K562 (cell line): ENCODE measurements at places on chromosomes 7 and 10.

DNA sequence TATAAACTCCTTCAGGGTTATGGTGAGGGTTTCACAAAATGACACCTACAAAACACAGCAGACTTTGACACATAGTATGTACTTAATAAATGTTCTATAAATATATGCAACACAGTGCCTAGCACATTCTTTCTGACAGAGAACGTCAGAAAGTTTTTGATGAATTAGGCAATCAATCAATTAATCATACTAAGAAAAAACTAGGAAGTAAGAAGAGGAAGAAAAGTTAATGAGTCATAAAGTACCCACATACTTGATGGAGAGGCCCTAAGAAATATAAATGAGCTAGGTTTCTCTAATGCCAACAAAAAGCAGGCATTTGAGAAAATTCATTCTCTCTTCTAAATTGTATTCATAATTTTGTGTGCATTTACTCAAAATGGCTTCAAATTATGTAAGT is 192.7 kb upstream of the VWC2 start:
- DNase-seq, result no peak

- DNase-seq, result no peak
These were observed 136.6 kb downstream of the ARID5B start for GRCh38 chr10:62037890-62038608.

GRCh38 chr10:95660283-95660682 is 3.8 kb upstream of the ALDH18A1 start:
- DNase-seq, result no peak

- DNase-seq, result no peak
These were observed 458.5 kb downstream of the KCNMA1 start for GRCh38 chr10:77179015-77179695.

DNA sequence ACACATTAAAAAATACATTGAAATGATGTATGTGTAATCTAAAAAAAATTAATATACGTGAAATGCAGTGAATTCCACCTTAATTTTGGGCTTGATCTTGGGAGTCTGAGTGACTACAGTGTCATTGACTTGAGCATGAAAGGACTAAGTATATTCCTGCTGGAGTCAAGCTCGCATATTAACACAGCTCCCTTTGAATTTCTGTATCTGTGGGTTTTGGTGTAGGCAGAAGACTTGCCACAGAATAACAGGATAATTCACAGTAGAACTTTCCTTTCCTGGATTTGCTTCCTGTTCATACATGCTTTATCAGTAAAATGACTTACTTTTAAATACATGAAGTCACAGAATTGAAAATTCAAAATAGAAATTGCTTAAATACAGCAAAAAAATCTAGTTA is 55.3 kb downstream of the PPP1R9A start:
- no peak for DNase-seq

DNA sequence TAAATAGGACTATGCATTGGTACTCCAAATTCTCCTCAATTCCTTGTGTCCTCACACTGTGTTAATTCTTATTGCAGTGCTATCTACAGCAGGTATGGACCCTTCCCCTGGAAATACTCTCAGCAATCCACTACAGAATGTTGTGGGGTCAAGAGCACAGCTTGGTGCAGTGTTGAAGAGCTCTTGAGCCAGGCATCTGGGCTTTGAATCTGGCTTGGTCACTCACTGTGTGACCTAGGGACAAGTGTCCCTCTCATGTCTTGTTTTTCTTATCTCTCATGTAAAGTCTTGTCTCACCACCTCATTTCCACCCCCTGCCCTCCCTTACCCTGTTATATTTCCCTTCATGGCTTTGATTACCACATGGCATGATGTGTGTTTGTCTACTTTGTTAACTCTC is 159.4 kb downstream of the RNLS start:
- DNase-seq, result no peak

GRCh38 chr7:127380479-127380878 is 12.0 kb downstream of the ZNF800 start:
- no peak for DNase-seq
